ENCODE measurements at places on chromosomes 6 and 20.
A peak's percentile ranks its signal among the peaks of the same experiment; 100 is the strongest.

- peak; percentile 32 for DNase-seq
Observed at GRCh38 chr6:137631323-137631722, 137.1 kb upstream of the OLIG3 start.

DNA sequence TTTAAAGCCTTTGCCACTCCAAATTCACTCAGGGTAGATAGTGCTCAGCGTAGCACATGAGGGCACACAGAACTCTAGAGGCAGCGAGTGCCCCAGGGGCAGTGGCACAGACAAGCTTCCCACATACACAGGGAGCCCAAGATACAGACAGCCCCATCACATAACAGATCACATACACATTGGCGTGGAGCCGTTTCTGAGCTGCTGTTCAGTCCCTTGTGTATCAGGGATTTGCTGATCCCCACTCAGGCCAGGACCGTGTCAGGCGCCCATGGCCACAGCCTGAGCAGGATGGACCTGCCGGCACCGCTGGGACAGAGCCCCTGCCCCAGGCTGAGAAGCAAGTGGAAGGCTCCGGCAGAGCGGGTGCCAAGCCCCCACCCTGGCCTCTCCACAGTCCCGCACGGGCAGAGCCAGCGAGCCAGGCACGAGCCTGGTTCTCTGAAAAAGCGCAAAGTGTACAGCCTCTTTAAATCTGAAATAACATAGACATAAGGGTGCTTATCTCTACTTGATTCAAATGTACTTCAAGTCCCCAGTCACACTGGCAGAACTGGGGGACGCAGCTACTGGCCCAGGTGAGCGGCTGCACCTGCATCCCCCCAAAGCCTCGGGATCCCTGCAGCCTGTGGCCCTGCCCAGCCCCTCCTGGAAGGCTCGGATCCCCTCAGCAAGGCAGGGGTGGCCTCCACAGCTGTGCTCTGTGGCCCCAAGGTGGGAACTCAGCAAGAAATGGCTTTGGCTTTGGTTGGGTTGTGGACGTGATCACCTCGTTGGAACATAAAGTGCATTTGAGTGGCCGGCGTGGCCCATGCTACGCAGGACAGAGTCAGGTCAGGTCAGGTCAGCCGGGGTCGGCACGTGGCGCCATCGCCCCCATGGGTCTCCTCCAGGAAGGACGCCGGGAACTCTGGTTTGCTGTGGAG is 231.3 kb downstream of the ERMARD start:
- no peak for DNase-seq

DNA sequence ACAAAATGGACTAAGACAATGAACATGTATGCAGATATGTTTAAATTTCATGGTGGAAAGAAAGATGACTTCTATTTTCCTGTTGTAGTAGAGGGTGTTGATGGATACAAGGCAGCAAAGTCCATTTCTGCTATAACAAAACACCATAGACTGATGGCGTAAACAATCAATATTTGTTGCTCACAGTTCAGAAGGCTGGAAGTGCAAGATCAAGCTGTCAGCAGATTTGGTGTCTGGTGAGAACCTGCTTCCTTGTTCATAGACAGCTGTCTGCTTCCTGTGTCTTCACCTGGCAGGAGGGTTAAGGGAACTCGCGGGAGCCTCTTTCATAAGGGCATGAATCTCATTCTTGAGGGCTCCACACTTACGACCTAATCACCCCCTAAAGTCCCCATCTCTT is 83.0 kb upstream of the ELOVL5 start:
- no peak for DNase-seq

- DNase-seq: no peak
Observed at GRCh38 chr6:95109212-95109611, 468.1 kb upstream of the MANEA start.

DNA sequence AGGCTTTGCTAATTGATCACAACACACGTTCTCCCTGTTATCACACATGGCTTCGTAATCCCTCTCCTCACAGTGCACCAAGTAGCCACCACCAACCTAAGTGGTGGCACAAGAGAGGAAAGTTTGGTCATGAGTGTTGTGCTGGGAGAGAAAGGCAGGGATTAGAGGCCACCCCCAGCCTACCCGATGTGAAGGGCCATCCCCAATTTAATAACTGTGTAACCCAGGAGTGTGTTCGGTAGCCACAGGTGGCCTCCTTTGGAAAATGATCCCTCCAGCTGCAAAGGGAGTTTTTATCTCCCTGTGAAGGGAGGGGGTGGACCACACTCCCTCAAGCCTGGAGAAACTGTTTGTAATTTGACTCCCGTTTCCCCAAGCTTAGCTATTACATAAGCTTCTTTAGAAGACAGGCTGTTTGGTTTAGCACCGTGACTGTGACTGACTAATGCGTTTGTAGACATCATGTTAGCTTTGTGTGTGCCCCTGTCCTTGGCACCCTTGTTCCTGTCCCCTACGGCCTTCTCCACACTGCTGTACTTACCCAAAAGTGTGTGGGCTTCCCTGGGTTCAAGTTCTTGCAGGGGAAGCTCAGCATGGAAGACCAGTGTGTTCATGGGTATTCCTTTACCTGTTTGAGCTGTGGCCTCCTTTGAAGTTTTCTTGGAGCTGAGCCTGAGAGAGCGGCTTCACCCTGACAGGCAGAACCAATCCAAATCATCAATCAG is 20.6 kb downstream of the PPP1R16B start:
- DNase-seq: peak; percentile 79

DNA sequence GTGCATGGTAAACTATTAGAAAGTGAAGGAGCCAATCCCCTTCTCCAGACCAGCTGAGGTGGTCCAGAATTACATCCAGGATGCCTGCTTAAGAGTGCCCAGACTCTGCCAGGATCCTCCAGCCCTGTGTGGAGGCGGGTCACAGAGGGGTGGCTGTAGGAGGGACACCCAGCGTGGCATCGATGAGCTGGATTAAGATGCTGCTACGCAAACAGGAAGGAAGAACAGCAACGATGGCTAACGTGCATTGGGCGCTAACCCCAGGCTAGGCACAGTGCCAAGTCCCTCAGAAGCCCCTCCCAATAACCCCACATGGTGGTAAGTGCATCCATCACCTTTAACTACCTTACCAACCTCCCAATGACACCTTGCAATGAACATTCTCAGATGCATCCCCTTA is 63.9 kb upstream of the MRPS10 start:
- DNase-seq: no peak

- DNase-seq: no peak
Observed at GRCh38 chr6:168674595-168674994, 233.6 kb downstream of the SMOC2 start.

DNA sequence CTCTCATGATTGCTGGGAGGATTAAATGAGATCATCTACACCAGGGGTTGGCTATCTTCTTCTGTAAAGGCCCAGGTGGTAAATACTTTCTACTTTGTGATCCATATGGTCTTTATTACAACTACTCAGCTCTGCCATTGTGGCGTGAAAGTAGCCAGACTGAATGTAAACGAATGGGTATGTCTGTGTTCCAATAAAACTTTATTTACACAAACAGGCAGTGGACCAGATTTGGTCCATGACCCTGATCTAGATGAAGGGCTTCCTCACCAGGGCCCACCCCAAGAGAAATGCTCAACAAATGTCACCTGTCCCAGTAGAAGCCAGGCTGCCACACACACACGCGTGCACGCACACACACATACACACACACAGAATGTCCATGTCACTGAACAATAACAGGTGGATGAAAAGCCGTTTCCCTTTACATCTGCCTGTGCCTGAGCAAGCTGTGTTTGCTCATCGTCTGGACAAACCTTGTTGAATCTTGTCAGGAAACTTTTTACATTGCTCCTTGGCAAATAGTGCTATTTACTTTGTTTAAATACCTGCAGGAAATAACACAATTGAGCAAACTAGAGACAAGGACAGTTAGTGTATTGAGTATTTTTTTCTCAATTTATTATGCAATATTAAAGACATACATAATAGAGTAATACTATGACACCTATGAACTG is 114.3 kb downstream of the EYA2 start:
- DNase-seq: no peak

DNA sequence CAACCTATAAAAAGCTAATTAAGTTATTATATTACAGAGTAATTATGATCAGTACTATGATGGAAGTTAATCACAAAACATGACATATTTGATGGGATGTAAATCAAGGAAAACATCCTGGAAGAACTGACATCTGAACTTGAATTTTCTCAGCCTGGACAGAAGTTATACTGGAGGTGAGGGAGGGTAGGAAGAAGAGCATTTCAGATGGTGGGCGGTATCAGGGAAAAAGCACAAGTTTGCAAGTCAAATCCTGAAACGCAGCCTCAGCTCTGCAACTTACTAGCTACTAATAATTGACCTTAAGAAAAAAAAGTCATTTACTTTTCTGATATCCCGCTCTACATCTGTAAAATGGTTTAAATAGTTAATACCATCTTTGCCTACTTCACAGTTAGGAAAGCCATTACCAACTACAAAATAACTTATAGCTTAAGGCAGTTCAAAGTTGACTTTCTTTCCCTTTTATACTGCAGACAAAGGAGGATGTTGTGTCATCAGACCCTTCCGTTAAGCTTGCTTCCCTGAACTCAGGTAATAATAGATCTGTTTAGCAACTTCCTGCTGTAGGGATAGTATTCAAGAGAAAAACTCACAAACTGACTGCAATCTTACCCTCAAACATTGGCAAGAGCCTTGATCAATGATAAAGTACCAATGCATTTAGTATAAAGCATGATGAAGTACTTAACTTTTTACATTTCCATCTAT is 21.0 kb downstream of the NOL7 start:
- DNase-seq: peak; percentile 58

- DNase-seq: no peak
Observed at GRCh38 chr6:9083108-9083507, 647.8 kb upstream of the SLC35B3 start.

- DNase-seq: peak; percentile 44
Observed at GRCh38 chr6:42315991-42316970, 98.6 kb upstream of the MRPS10 start.

DNA sequence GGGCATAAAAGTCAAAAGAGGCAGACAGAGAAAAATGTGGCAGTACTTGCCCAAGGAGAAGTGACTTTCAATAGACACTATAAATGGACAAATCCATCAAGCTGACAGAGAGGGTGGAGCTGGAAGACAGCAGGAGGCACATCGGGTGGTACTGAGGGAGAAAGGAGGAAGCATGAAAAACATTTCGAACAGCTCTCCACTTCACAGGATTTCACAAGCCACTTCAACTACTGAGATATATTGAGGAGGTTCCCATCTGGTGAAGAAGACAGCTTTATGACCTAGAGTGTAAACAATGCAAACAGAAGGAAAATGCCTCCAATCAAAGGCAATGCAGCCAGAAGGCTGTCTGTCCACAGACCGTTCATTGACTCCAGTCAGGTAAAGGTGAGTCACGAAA is 259.4 kb upstream of the ECI2 start:
- no peak for DNase-seq

GRCh38 chr6:33590531-33591198 is 10.6 kb upstream of the BAK1 start:
- no peak for DNase-seq

DNA sequence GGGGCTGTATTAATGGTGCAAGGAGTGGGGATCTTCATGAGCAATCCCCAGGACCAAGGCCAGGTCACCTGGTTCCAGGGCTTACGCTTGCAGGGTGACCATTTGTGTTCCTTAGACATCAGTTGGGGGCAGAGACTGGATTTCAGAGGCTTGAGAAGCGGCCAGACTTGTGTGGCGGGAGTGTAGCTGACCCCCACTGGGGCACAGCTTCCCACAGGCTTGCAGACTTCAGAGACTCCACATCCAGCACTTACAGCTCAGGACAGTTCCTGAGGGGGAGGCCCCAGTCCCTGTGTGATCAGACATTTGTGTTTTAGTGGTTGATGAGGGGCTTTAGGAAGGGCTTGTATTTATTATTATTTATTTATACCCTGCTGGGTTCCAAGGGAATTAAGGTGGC is 15.3 kb downstream of the TJAP1 start:
- no peak for DNase-seq

DNA sequence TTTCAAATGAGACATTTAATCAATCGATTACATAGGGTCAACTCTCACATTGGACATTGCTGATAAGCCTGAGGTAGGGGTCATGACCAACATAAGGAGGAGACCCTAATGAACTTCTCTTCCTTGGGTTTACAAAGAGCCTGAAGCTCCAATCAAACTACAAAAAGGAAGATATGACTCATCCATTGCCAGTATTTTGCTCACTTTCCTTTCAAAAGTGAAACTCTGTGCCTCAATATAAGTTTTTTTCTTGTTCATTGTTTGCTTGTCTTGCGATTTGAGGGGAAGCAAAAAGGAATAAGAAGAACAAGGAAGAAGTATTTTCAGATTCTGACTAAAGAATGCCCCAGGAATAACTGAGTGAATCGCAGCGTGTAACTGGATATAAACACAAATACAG is 38.8 kb upstream of the KHDRBS2 start:
- DNase-seq: no peak

DNA sequence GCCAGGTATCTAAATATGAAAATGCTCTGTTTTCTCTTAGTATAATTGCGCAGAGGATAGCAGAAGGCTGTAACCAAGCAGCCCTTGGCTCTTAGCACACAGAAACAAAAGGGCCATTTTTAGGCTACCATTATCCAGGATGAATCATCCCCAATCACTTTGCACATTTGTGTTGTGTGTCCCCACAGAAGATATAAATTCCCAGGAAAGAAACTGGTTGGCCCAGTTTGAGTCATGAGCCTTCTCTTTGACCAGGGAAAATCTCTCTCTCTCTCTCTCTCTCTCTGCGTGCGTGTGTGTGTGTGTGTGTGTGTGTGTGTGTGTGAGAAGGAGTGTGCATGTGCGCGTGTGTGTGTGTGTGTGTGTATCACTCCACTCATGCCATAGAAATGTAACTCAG is 178.5 kb downstream of the FRK start:
- DNase-seq: no peak

- DNase-seq: no peak
Observed at GRCh38 chr20:11734431-11734830, 183.3 kb upstream of the BTBD3 start.

GRCh38 chr20:35506872-35507638 is 22.4 kb downstream of the C20orf173 start:
- no peak for DNase-seq

DNA sequence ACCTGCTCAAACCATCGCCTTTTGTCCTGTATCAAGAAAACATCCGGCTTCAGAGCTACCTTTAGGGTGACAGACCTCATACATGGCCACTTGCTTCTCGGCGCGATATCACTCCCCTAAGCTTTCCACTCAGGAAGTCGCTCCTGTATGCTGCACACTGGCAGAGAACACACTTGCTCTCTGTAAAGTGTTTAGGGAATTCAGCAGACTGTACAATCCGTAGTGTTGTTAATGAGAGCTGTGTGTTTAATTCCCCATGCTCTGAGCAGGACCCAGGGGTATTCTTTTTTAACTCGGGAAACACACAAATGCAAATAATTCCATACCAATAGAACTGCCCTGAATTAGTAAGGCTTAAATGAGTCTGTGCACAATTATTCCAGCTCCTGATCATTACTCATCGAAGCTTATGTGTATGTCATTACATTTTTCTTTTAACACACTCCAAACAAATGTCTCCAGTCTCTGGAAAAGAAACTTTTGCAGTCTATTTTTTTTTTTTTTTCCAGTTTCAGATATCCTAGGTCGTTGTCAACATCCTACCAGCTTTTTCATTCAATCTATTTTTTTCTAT is 338.7 kb upstream of the ARID1B start:
- no peak for DNase-seq

- DNase-seq: no peak
Observed at GRCh38 chr6:3803627-3804468, 45.3 kb upstream of the FAM50B start.

GRCh38 chr20:62592506-62593177 is 49.7 kb upstream of the SLCO4A1 start:
- DNase-seq: no peak

- no peak for DNase-seq
Observed at GRCh38 chr20:53831812-53832211, 238.2 kb upstream of the ZNF217 start.

Measured in GM23338 (cell line).